ENCODE measurements at places on chromosomes 5 and 9. TPM values are rescaled to one million over a fixed set of nuclear protein-coding genes. Genes with fewer than 3 reads are reported as not detected.
A peak's percentile ranks its signal among the peaks of the same experiment; 100 is the strongest.

- peaks cover 5% of the 10 kb centered on the region for H3K27me3 ChIP-seq
- H3K4me3 ChIP-seq = no peak overlapping the region
- no peak overlapping the region for H3K27ac ChIP-seq
Measured at GRCh38 chr9:1979741-1980367, 35.3 kb upstream of the SMARCA2 start.

The ATOX1 gene
- total RNA-seq = 60.0 TPM

- H3K27ac ChIP-seq = no peak overlapping the region
- no peak overlapping the region for H3K4me3 ChIP-seq
- H3K27me3 ChIP-seq = no peaks in the 10 kb centered on the region
- DNase-seq = no peak
Measured at GRCh38 chr9:136282272-136282861, 21.5 kb downstream of the CCDC187 start.

The TNFSF15 gene
- not detected for total RNA-seq

The UGT3A1 gene
- total RNA-seq = not detected

- H3K27ac ChIP-seq = no peak overlapping the region
- no peaks in the 10 kb centered on the region for H3K27me3 ChIP-seq
- H3K4me3 ChIP-seq = no peak overlapping the region
- no peaks in the 10 kb centered on the region for H3K36me3 ChIP-seq
- H3K4me1 ChIP-seq = peaks cover 52% of the 10 kb centered on the region
Measured at GRCh38 chr5:57207681-57208080, 33.8 kb downstream of the GPBP1 start.

DNA sequence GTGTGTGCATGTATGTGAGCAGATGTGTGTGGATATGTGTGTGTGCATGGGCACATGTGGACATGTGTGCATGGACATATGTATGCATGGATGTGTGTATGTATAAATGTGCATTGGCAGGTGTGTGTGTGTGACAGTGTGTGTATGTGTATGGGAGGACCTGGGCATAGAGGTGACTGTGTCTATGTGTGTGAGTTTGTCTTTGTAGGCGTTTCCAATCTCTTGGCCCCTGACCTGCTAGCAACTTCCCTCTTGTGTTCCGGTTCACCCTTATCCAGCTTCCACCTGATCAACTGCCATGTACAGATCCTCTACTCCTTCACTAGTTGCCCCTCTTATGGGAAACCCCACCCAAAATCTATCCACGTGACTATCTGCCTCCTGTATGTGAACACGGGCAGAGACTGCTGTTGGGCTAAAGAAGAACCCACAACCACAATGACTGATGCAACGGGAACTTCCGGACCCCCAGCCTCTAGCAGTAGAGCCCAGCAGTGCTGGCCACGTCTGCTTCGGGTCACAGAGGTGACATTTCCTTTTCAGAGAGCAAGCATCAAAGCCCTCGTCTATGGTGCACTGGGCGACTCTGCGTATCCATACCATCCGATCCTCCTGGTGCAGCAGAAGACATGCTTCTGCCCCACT lies 24.9 kb upstream of the GADD45G start:
- H3K36me3 ChIP-seq = peaks cover 6% of the 10 kb centered on the region
- H3K4me3 ChIP-seq = peak overlapping the region; percentile 45
- H3K27ac ChIP-seq = peak overlapping the region; percentile 18
- DNase-seq = peak; percentile 87
- H3K4me1 ChIP-seq = peaks cover 23% of the 10 kb centered on the region

DNA sequence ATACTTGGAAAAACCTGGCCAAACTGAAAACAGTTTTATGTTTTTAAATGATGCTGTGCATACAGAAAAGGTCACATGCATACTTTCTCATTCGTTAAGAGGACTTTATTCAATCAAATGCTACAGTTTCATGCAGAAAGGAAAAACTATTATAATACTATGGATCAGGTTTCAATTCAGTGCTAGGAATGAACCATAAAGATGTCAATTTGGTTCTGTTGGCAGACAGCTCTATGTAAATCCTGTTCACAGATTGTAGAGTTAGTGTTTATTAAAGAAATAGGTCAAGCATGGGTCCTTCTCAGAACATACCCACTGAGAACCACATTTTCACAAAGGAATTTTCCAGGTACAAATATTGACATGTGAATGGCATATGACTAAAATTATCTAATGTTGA lies 57.1 kb downstream of the RETREG1 start:
- H3K27me3 ChIP-seq = no peaks in the 10 kb centered on the region
- no peaks in the 10 kb centered on the region for H3K36me3 ChIP-seq
- DNase-seq = no peak
- no peak overlapping the region for H3K27ac ChIP-seq
- no peak overlapping the region for H3K4me3 ChIP-seq

GRCh38 chr5:2148312-2149194 lies 265.8 kb upstream of the IRX4 start:
- no peak overlapping the region for H3K27ac ChIP-seq
- peaks cover 5% of the 10 kb centered on the region for H3K4me1 ChIP-seq
- no peaks in the 10 kb centered on the region for H3K27me3 ChIP-seq
- no peaks in the 10 kb centered on the region for H3K36me3 ChIP-seq

The SAPCD2 gene
- total RNA-seq = 20.8 TPM

DNA sequence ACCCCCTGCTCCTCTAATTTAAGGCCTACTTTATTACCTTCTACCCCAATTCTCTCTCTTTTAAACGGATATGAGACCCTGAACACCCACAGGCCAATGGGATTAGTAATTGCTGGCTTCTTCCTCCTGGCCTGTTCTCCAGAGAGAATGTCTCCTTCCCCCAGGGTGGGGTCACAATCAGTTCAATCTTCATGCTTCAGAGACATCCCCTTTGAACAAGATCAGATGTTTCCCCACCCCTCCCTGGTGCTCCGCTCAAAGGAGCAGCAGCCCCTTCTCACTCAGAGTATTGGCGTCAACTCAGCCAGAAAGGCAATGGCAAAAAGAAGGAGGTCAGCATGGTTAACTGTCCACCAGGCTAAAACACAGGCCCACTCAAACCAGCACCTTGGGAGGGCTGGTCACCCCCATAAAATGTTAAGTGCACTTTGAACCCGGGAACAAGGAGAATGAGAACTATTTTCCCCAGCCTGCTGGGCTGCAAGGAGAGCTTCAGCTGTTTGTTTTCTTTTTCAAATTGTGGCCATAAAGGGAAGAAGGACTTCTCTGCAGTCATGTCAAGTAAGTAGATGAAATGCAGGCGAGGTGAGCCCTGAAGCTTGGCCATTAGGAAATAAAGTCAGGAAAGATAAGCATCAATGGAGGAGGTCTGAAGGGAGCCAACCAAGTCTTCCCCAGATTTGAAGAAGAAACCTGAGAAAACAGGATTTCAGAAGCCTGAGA lies 20.1 kb downstream of the LHFPL2 start:
- DNase-seq = no peak
- no peaks in the 10 kb centered on the region for H3K4me1 ChIP-seq
- peaks cover 8% of the 10 kb centered on the region for H3K27me3 ChIP-seq

DNA sequence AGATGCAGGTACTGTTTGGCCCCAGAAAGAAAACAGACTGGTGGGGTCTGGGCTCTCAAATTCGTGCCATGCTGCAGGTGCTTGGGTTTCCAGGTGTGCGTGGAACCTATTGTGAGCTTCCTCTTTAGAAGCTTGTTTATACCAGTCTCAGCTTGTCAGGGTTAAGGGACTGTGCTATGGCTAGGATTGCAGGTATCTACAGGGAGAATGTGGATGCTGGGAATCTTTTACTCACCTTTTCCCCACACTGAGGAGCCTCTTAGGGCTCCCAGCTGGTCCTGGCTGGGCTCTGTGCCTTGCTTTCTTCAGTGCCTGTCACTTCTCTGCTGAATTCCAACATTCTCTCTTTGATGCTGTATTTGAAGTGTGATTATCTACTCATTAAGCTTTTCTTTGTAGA lies 111.8 kb downstream of the WDR70 start:
- peaks cover 14% of the 10 kb centered on the region for H3K36me3 ChIP-seq
- H3K27ac ChIP-seq = no peak overlapping the region
- H3K27me3 ChIP-seq = no peaks in the 10 kb centered on the region
- H3K4me3 ChIP-seq = no peak overlapping the region

The PCDHA1 gene
- total RNA-seq = not detected

GRCh38 chr9:134501761-134502265 lies 139.8 kb upstream of the COL5A1 start:
- no peak overlapping the region for H3K4me3 ChIP-seq
- H3K27me3 ChIP-seq = no peaks in the 10 kb centered on the region
- no peaks in the 10 kb centered on the region for H3K36me3 ChIP-seq
- no peak overlapping the region for H3K27ac ChIP-seq
- DNase-seq = peak; percentile 40
- no peaks in the 10 kb centered on the region for H3K4me1 ChIP-seq

The HAVCR2 gene
- total RNA-seq = 721 TPM

DNA sequence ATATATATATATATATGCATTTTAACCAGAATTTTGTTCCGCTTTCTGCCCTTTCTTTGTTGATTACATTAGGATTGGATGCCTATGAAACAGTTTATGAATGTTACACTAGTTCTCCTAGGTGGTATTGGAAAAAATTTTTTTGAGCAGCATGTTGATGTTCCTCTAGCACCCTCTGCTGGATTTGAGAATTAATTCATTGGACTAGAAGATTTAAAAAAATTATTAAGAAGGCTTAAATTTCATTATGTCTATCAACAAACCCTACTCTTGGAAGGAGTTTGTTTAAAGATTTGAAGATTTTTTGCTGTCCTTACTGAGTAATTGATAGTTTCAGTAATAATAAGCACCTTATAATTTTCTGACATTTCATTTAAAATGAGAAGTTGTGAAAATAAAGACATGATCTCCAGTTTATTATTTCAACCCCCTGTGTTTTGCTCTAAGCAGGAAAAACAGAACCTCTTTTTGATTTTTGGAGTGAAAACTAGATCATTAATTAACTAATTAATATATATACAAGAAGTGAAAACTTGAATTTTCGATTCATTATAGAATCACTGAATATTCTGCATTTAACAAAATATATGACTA lies 89.6 kb downstream of the CCDC171 start:
- peaks cover 10% of the 10 kb centered on the region for H3K36me3 ChIP-seq
- DNase-seq = no peak
- H3K4me1 ChIP-seq = no peaks in the 10 kb centered on the region
- no peak overlapping the region for H3K4me3 ChIP-seq
- no peak overlapping the region for H3K27ac ChIP-seq

DNA sequence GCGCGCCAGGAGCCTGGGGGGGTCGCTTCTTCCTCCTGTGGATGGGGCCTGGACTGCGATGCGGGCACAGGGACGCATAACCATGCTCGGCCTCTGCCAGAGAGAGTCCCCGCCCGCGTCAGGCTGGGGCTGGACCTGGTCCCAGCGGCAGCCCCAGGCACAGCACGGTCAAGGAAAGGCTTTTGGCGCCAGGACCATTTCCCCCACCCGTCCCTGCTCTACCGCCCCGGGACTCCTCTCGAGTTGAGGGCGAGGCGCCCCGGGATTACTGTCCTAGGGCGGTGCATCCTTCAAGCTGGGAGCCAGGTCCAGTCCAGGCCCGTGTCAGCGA lies 341 bp downstream of the MXD3 start:
- H3K4me3 ChIP-seq = peak overlapping the region; percentile 96
- DNase-seq = no peak
- no peaks in the 10 kb centered on the region for H3K27me3 ChIP-seq
- peaks cover 35% of the 10 kb centered on the region for H3K4me1 ChIP-seq

DNA sequence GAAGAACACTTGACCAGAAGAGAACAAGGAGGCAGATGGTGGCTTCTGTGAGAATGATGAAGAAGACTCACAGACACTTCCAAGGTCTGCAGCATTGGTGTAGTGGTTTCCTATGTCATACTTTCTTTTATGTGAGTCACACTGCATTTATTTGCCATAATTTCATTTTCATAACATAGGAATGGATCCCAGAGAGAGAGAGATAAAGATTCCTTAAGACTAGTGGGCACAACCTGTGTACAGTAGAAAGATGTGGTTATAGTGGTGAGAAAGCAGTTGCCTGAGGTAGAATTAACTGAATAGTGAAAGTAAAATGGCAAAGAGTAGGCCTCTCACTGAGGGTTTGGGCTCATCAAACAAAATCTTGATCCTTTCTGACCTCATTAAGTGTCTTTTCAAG lies 7.6 kb upstream of the CCDC152 start:
- no peak for DNase-seq
- H3K4me1 ChIP-seq = no peaks in the 10 kb centered on the region
- no peak overlapping the region for H3K4me3 ChIP-seq
- no peaks in the 10 kb centered on the region for H3K27me3 ChIP-seq
- no peaks in the 10 kb centered on the region for H3K36me3 ChIP-seq
- no peak overlapping the region for H3K27ac ChIP-seq

DNA sequence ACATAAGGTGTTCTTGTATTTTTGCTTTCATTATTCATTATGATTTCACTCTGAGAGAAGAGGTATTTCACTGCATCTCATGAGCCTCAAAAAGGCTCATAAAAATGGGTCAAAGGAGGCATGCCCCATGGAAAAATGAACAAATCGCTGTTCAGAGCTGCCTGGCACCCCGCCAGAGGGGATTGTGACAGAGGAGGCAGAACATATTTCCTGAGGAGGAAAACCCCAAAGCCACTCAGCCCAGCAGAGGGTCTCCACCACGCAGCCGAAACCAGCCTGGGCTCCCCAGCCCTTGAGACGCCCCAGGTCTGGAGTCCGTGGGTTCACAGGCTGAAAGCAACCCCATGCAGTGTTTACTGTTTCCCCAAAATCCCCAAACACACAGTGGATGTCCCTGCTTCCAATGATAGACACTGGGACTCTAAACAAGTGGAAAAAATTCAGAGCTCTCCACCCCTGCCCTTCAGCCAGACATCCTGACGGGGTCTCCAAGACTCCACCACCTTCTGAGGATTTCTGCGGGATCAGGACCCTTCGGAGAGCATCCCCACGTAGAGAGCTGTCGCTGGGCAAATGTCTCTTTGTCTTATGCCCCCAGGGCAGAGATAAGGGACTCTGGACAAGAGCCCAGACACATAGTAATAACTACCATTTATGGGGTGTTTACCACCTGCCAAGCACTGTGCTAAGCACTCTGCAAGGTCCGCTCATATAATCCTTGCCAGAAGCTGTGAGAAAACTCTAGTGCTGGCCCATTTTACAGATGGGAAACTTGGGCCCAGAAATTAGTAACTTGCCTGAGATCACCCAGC lies 122.3 kb downstream of the PAX5 start:
- H3K27ac ChIP-seq = no peak overlapping the region
- peaks cover 30% of the 10 kb centered on the region for H3K27me3 ChIP-seq
- no peaks in the 10 kb centered on the region for H3K36me3 ChIP-seq
- no peak overlapping the region for H3K4me3 ChIP-seq
- H3K4me1 ChIP-seq = no peaks in the 10 kb centered on the region

- no peaks in the 10 kb centered on the region for H3K36me3 ChIP-seq
- DNase-seq = no peak
- H3K27me3 ChIP-seq = no peaks in the 10 kb centered on the region
- H3K4me3 ChIP-seq = no peak overlapping the region
- no peak overlapping the region for H3K27ac ChIP-seq
- H3K4me1 ChIP-seq = peaks cover 14% of the 10 kb centered on the region
Measured at GRCh38 chr5:172877466-172878260, 43.6 kb downstream of the ERGIC1 start.

- peaks cover 12% of the 10 kb centered on the region for H3K4me1 ChIP-seq
- no peak for DNase-seq
- peak overlapping the region; percentile 90 for H3K27ac ChIP-seq
- H3K4me3 ChIP-seq = peak overlapping the region; percentile 86
- H3K27me3 ChIP-seq = peaks cover 9% of the 10 kb centered on the region
Measured at GRCh38 chr9:29212397-29213387, 1639.4 kb upstream of the C9orf72 start.

Data from natural killer cell treated with Interleukin-12 subunit alpha and Interleukin-12 subunit beta and Interleukin-15 and Interleukin-18, amount 100 ng/mL, for 72 hours (primary cell).